ENCODE measurements at places on chromosomes 2 and 18.

GRCh38 chr18:48064978-48065600 lies 134.6 kb upstream of the SMAD2 start:
- no peak for DNase-seq

GRCh38 chr2:222427646-222428301 lies 3.4 kb downstream of the SGPP2 start:
- no peak for DNase-seq

DNA sequence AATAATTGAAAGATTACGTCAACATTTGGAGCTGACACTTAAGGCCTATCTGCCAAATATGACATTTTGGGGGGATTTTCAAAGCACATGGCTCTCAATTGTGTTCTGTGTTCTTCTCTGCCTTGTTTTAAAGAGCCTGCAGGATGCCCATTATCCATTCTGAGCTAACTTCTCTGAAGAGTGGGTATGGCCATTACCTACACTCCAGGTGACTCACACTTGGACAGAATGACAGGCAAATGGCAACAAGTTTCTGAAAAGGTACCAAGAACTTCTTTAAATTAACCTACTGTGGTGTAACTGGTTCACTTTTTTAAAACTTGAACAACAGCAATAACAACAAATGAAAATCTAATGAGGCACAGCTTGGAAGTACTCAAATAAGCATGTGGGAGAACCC lies 834.9 kb upstream of the SLC39A10 start:
- DNase-seq, result no peak

DNA sequence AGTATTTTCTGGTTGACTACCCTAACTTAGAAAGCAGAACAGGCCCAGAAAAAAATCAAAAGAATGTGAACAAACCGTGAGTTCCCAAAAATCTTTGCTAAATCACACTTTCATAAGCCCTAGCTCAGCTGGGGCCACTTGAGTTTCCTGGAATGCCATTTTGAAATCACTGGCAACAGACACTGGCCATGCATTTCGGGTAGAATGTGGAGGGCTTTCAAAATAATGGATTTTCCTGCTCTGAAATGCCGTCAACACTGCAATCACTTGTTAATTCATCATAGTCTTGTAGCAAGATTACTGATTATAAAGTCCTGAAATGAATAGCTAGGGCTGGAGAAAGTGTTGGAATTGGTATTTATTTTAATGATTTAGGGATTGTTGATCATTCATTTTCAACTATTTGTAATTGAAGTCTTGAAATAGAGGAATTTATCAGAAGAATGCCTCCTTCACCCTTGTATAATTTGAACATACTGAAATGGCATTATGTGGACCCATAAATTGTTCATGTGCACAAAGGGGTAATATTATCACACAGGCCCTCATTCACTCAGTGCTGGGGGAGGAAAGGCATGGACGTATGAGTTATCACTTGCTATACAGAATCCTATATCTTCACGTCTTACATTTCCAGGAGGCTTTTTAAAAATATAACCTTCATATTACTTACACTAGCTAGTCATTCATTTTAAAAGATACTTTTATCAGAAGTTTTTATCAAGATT lies 134.8 kb downstream of the DTNA start:
- no peak for DNase-seq

GRCh38 chr2:128941751-128942150 lies 623.1 kb upstream of the HS6ST1 start:
- DNase-seq, result no peak

DNA sequence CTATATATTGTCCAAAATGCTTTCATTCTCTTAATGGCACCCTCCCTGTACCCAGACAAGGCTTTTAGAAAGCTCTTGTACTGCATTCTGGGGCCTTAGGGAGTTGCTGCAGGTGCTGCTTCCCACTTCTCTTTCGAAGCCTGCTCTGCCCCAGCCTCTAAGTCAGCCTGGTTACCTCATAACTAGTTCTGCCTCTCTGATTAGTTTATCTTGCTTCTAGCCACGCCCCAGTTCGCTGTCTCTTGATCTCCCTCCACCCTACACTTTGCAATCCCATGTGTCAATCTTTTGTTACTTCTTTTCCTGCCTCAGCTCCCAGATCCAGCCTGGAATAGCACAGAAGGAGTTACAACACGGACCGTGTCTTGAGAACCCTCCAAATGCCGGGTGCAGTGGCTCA lies 13.8 kb upstream of the NCOA1 start:
- no peak for DNase-seq

DNA sequence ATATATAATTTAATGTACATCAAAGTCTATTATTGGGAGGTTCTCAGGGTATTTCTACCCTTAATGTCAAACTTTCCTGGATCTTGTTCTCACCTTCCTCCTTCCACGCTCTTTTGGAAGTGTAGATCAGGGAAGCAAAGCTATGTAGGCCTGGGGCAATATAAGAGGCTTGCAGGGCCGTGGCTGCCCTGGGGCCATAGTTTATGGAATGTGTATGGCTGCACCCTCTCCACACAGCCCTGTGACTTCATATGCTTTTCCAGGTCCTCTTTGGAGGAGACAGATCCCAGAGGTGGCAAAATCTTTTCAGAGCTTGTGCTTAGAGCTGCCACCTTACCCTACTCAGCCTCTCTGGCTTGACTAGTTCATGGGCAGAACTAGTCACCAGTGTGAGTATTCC lies 82.9 kb downstream of the PLB1 start:
- DNase-seq, result no peak

- DNase-seq, result no peak
Observed at GRCh38 chr2:177554365-177554764, 161.8 kb downstream of the AGPS start.

DNA sequence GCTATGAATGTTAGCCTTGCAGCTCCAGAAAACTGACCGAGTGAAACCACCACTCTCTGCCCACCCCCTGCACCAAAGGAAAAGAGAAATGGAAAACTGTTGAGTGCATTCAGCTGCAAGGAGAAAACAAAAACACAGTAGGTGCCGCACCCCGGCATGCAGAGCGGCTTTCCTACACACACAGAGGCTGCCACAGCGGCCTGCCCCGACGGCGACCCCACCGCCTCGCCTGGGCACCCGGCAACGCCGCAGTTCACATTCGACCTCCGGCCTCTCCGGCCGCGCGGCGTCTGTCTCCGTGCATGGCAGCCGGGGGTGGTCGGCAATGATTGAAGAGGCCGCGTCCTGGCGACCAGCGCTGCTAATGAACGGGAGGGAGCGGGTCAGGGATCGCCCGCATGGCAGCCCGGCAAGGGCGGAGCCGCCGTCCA lies 417.1 kb upstream of the SALL3 start:
- no peak for DNase-seq

DNA sequence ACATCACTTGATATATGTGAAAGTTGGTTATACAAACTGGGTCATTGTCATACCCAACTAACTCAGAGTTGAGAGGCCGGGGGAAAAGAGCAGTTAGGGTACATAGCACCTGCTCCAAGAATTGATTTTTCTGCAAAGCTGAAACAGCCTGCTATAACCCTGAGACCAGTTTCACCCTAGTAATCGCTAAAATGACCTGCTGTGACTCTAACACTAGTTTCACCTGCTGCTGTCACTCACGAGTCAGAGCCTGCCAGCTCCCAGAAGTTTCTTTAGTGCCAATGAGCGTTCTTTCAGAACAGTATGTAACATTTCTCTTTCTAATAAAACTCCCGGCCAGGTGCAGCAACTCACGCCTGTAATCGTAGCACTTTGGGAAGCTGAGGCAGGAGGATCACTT lies 28.0 kb downstream of the SRSF7 start:
- peak; percentile 51 for DNase-seq

DNA sequence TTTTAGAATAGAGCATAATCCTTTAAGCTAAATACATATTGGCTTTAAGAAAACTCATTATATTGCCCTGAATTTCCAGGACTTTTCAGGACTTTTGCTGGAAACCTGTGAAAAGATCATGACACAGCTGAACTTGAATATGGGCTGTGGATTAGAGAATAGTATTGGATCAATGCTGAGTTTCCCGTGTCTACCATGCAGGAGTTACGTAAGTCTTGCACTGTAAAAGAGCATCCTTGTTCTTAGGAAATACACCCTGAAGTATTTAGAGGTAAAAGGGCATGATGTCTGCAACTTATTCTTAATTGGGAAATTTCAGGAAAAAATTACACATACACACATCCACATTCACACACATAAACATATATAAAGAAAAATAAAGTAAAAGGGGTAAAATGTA lies 82.1 kb downstream of the ZFP36L2 start:
- peak; percentile 6 for DNase-seq

DNA sequence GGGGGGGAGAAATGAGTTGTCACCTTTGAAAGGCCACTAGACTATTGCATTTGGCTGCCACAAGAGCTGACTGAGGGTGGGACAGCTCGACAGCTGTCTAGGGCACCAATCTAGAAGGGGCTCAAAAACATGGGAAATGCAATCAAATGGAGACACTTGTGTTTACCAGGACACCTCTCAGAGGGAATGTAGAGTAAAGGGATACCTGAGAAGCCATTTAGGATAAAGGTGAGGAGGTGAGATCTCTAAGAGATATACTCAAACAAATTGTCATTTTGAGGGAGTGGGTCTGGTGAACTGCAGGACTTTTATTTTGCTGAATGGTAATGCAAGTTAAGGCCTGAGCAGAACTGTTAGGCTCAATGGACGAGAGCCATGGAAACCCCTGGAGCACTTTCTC lies 159.8 kb downstream of the DDX1 start:
- no peak for DNase-seq

- no peak for DNase-seq
Observed at GRCh38 chr18:27428120-27428519, 243.0 kb upstream of the CHST9 start.

- no peak for DNase-seq
Observed at GRCh38 chr2:154974041-154974440, 275.5 kb downstream of the KCNJ3 start.

DNA sequence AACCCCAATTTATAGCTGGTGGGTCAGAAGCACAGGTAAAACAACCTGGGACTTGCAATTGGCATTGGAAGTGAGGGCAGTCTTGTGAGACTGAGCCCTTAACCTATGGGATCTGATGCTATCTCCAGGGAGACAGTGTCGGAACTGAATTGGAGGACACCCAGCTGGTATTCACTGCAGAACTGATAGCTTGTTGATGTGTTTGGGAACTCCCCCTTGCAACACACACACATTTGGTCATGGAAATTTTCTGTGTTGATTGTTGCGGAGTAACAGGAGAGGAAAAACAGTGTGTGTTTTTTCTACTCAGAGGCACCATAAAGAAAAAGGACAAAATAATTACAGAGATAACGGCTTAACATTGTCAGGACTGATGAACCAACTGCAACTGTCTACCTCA lies 16.1 kb downstream of the TPGS2 start:
- no peak for DNase-seq

- DNase-seq, result no peak
Observed at GRCh38 chr2:150279686-150280085, 207.8 kb downstream of the RND3 start.

DNA sequence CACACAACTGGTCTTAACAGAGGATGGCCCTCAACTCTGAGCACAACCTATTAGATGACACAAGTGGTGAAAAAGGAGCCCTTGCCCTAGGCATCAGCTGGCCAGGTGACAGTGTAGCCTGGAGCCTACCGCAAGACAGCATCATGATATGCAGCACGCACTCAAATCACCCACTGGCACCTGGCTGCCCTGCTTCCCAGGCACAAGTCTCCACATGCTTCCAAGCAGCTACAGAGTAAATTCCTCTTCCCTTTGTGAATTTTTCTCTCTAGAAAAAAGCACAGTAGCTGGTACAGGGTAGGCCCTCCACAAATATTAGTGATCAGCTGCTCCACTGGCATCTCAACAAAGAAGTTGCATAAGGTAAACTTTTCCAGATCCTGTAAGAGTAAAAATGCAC lies 6.0 kb downstream of the FBXO15 start:
- DNase-seq, result no peak

DNA sequence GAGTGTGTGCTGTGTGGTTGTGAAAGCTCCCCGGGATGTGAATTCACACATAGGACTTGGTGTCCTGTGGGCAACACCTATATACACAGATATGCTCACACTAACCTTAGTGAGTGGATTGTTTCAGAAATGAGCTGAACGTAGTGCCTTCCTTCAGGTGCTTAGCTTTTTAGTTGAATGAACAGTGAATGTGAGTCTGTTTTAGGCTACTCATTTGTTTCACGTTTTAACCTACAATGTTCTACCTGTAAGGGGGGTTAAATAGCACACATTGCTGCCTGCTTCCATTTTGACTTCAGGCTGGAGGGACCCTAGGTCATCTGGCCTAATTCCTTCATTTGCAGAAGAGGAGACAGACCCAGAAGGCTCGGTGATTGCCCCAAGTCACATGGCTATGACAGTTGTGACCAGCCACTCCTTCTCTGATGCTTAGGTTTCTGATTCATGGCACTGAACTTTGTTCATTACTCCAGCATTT lies 1.0 kb downstream of the PLEK start:
- no peak for DNase-seq

GRCh38 chr2:72972352-72973136 lies 55.2 kb downstream of the EMX1 start:
- DNase-seq, result no peak

Data from femur (tissue), 1 donor.